Occipital lobe (tissue), 3 donors: ENCODE measurements at places on chromosomes 3 and 15.

- DNase-seq = no peak
Measured at GRCh38 chr15:90497912-90498311, 31.8 kb upstream of the CRTC3 start.

DNA sequence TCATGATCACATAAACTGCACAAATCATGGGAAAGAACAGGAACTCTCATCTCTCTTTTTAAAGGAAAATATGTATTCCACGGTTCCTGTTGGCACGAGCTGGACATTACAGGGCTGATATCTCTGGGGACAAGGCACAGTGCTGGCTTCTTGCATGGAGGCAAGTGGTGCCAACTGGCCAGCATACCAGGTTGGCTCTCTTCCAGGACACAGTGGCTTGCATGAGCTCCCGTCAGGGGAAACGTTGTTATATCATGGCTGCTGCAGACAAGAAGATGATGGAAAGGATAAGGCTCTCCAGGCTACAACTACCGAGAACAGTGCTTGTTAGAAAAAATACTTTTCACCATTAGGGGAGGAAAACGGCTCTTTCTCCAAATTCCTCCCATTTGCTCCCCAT is 283.9 kb downstream of the RORA start:
- DNase-seq = peak; percentile 25

- no peak for DNase-seq
Measured at GRCh38 chr3:184155644-184156521, 706 bp downstream of the DVL3 start.

DNA sequence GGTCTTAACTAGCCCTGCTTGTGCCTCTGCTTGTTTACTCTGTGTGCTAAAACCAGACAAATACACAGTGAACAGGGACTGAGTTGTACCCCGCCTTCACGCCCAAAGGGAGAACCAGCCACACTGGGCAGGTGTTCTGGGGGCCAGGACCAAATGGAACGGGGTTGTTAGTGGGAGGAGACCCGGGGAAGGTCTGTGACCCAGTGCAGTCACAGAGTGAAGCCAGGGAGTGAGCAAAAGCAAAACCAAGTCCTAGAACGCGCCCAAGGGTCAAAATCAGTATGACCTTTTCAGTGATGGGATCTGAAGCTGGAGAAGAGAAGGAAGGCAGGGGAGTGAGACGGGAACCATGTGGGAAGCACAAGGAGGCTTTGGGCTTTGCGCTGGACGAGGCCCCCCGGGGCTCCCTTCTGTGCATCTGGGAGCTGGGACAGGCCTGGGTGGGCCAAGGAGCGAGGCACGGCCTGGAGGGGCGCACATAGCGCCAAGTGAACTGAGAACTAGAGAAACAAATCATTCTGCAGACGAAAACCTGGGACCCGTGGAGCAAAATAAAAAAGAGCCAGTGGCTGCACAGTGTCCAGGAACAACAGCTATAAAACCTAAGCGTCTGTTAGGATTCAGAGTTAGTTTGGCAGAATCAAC is 78.3 kb upstream of the ALDH1A3 start:
- no peak for DNase-seq

GRCh38 chr3:128697341-128697740 is 28.6 kb upstream of the RAB7A start:
- no peak for DNase-seq

GRCh38 chr3:97699889-97700288 is 64.7 kb upstream of the ARL6 start:
- DNase-seq = no peak

DNA sequence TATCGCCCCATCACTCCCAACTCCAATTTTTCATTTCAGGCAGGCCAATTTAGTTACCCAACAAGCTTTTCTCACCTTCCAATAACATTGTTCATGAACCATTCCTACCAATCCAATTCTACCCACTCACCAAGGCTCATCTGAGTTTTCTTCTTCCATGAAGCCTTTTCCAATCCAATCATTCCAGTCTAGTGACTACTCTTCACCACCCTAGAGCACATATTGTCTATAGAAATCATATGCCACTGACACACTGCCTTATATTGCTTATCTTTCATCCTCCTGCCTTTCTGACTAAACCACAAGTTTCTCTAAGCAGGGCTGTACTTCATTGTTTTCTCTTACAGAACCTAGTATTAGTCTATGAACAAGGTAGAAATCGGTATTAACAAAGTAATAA is 11.4 kb downstream of the CCDC14 start:
- no peak for DNase-seq

- no peak for DNase-seq
Measured at GRCh38 chr3:184651904-184652303, 60.0 kb downstream of the MAGEF1 start.

DNA sequence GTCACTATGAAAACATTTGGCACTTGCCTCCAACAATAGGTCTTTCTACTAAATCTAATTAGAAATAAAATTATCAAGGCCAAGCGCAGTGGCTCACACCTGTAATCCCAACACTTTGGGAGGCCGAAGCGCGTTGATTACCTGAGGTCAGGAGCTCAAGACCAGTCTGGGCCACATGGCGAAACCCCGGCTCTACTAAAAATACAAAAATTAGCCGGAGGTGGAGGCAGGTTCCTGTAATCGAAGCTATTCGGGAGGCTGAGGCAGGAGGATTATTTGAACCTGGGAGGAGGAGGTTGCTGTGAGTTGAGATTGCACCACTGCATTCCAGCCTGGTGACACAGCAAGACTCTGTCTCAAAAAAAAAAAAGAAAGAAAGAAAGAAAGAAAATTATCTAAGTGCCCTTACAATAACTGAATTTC is 1.6 kb upstream of the PLD1 start:
- no peak for DNase-seq

GRCh38 chr3:126152901-126153694 is 27.3 kb downstream of the ALDH1L1 start:
- DNase-seq = no peak

GRCh38 chr3:167777356-167777755 is 41.8 kb downstream of the SERPINI1 start:
- DNase-seq = no peak

- DNase-seq = no peak
Measured at GRCh38 chr15:78291052-78291451, 8.4 kb downstream of the SKIC8 start.

- peak; percentile 80 for DNase-seq
Measured at GRCh38 chr3:196712514-196713413, 587 bp downstream of the PIGX start.

GRCh38 chr3:87461036-87461435 is 184.7 kb upstream of the POU1F1 start:
- DNase-seq = no peak

DNA sequence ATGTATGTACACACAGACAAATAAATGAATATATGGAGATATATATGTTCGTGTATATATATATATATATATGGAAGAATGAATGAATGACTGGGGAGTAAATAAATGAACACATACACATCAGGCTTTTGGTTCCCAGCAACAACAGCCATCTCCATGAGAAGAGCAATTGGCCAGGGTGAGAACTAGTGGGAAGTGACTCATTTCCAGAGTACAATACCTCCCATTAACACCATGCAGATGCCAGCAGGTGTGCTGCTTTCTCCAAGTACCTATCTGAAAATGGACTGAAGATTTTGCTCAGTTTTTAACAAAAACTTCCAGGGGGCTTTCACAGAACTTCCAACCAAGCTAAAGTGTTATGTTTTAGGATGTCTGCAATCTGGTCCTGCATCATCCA is 179.8 kb upstream of the SLC2A2 start:
- DNase-seq = no peak

GRCh38 chr3:13569201-13569600 is 20.3 kb downstream of the FBLN2 start:
- DNase-seq = no peak

- DNase-seq = no peak
Measured at GRCh38 chr3:177817751-177818150, 620.5 kb upstream of the TBL1XR1 start.

DNA sequence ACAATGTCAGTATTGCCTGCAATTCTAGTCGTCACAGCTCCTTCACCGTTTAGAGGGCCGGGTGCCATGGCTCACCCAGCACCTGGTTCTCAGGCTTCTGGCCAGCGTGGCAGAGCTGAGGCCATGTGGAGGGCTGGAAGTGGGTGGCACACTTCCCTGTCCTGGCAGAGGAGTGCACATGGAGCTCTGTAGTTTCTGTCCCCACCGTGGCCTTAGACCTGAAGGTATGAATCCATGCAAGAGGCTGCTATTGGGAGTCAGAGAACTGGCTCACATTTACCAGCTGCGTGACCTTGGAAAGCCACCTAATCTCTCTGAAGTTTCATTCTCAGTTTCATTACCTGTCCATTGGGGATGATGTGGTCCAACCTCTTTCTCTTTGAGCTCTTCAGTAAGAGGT is 22.2 kb downstream of the EPHB1 start:
- DNase-seq = no peak

DNA sequence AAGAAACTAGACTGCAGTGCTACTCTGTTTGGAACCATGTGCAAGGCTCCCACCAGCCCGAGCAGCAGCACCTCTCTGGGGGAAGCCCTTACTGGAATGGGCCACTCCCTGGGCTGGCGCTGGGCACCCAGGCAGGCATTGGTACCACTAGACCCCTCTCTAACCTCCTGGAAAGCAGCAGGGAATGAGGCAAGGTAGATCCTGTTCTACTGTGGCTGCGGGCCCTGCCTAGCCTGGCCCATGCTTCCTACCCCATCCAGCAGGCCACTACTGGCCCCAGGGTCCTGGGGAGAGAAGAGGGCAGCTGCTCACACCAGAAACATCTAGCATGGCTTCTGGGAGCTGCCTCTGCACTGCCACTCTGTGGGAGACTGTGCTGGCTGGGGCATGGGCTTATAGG is 44.8 kb downstream of the MESD start:
- no peak for DNase-seq

DNA sequence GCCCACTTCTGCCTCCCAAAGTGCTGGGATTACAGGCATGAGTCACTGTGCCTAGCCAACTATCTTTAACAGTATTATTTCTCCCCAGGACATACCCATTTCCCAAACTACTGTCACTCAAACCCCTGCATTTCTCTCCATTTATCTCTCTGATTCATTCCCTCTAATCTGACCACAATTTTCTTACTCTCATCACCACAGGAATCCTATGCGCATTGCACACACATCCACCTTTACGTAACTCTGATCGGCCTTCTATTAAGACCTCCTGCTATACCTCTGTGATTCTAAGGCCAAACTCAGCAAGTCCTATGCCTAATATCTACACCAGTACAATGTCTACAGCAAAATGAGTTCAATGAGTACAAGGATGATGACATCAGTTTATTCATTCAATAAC is 235.0 kb downstream of the ULK4 start:
- no peak for DNase-seq

DNA sequence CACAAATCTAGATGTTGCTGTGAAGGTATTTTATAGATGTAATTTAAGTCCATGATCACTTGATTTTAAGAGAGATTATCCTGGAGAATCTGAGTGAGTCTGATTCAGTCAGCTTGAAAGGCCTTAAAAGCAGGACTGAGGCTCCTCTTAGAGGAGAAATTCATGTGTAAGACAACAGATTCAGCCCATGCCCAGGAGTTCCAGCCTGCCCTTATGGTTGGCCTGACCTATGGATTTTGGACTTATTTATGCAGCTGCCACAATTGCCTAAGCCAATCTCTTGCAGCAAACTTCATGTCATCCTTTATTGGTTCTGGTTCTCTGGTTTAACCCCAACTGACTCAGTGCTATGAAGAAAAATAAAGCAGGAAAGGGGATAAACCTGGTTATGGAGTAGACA is 296.5 kb upstream of the RASGRP1 start:
- DNase-seq = no peak

- DNase-seq = no peak
Measured at GRCh38 chr15:74785194-74786032, 3.5 kb downstream of the CSK start.

DNA sequence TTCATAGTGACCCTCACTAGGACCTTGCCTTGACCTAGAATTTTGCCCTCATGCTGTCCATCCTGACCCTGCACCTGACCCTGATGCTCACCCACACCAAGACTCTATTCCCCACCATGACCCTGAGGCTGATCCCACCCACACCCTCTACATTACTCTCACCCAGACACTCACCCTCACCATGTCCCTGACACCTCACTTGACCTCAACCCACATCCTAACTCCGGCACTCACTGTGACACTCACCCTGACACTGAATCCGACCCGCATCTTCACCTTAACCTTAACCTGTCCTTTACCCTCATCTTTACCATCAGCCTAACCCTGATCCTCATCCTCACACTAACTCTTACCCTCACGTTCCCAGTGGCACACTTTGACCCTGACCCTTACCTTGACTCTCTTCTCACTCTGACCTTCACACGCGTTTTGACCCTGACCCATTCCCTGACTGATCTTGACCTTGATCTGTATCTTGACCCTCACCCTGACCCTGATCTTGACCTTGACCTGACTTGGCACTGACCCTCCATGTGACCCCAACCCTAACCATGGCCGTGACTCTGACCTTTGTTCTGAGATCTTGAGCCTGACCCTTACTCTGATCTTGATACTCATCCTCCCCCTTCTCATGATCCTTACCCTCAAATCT is 22.2 kb upstream of the SLC25A26 start:
- DNase-seq = no peak

GRCh38 chr3:163878396-163878795 is 1199.9 kb downstream of the SI start:
- no peak for DNase-seq

GRCh38 chr3:27596921-27597320 is 112.7 kb upstream of the SLC4A7 start:
- DNase-seq = no peak
